ENCODE measurements at places on chromosomes 13 and 19.

DNA sequence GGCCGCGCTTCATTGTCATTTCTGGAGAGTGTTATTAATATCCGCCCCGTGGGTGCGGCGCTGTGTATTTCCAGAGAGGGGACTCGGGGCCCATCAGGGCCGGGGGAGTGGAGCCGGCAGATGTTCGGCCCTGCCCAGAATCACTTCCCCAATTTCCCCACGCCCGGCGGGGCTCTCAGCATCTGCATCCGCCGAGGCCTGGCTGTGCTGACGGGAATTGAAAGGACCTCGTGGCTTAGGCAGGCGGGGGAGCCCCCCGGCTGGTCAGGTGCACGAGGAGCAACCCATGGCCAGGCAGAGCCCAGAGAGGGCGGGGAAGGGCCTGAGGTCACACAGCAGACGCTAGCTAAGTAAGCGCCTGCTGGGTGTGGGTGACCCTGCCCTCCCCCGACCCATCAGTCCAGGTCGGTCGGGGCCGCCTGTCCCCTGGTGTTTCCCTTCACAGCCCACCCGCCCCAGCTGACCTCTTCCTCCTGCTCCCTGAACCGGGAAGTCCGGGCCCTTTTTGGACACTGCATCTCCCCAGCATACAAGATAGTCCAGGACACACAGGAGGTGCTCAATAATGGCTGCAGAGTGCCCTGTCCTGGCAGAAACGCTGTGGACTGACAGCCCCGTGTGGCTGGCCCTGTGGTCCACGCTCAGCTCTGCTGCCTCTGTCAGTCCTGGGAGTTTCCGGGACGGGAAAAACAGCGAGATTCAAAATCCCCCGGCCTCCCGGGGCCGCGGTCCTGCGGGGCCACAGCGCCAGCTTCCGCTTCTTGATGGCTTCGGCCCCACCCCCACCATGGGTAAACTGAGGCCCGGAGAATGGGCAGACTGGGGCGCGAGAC lies 22.1 kb downstream of the ARID3A start:
- DNase-seq = no peak

- DNase-seq = peak; percentile 75
These were observed 18.2 kb downstream of the LSM4 start for GRCh38 chr19:18304458-18305310.

GRCh38 chr19:54207983-54208783 lies 7.5 kb downstream of the RPS9 start:
- DNase-seq = no peak

DNA sequence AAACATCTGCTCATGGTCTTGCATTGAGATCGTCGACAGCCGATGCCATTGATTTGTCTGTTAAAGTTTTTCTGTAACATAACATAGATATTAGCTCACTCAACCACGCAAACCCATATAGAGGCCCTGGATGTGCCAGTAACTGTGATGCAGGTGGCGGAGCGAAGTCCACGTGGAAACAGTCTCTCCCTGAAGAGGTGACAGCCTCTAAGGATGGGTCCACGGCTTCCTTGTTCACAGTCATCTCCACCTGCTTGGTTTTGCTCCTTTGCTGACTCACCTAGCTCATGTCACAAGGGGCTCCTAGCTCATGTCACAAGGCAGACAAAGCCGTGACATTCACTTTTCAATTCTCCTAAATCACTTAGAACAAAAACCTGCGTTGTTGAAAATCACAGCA lies 42.4 kb upstream of the FARP1 start:
- no peak for DNase-seq

- no peak for DNase-seq
These were observed 23.9 kb upstream of the GAS6 start for GRCh38 chr13:113887700-113888201.

DNA sequence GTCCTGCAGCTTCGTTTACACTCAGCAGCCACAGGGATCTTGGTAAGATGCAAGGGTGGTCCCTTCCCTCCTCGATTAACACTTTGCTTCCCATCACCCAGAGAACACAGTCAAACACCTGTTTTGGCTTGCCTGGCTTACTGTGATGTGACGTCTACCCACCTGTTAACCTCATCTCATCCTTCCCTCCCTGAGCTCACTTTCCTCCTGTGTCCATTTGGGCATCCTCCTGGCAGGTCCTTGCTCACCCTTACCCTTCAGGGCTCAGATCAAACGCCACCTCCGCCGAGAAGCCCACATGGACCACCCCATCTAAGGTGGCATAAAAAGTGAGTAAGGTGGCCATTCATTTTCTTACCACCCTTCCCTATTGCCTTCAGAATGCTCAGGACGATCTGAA lies 9.2 kb downstream of the FIZ1 start:
- no peak for DNase-seq

GRCh38 chr19:30566681-30567420 lies 194.7 kb downstream of the ZNF536 start:
- no peak for DNase-seq

GRCh38 chr19:918481-919198 lies 1.5 kb downstream of the KISS1R start:
- no peak for DNase-seq

- no peak for DNase-seq
These were observed 1672.0 kb downstream of the SLITRK5 start for GRCh38 chr13:89343165-89343564.

Data from stimulated activated CD8-positive, alpha-beta memory T cell treated with anti-CD3 and anti-CD28 coated beads, Interleukin-12 subunit alpha, Interleukin-12 subunit beta, amount 100 ng/mL, for 1 hour (primary cell).